KG1 (cell line): ENCODE measurements at places on chromosomes 16 and 17.

GRCh38 chr16:24511792-24512191 is 27.6 kb upstream of the RBBP6 start:
- DNase-seq, result no peak

- no peak for DNase-seq
Observed at GRCh38 chr17:55233840-55234239, 30.9 kb upstream of the HLF start.

- DNase-seq, result no peak
Observed at GRCh38 chr17:72587156-72587555, 466.3 kb downstream of the SOX9 start.

GRCh38 chr17:40415390-40415789 is 2.3 kb downstream of the TOP2A start:
- no peak for DNase-seq

GRCh38 chr17:6346156-6346786 is 88.7 kb downstream of the AIPL1 start:
- no peak for DNase-seq

DNA sequence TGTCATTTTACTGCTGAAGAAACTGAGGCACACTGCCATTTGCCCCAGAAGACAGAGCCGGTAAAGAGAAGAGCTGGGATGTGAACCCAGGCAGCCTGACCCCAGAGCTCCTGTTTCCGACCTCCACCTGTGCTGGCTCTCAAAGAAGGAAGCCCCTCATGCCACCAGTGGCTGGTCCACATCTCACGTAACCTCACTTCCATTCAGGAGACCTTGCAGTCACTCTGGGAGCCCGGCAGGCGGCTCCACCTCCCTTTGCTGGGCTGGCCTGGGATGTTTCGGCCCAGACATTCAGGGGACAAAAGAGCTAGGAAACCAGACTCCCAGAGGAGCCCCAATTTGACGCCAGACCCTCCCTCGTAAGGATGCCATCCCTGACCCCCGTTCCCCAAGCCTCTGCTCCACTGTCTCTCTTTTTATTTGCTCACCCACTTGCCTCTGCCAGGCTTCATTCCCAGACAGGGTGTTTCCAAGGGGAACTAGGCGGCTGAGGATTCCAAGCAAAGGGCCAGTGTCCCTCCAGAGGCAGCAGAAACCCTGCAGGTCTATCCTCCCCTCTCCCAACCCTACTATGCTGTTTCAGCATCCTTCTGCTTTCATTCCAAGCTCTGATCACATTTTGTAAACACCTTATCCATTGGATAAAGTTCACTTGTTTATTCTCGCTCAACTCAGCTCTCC is 2.8 kb downstream of the TAF1C start:
- DNase-seq, result no peak

GRCh38 chr17:75619506-75620431 is 13.5 kb upstream of the SMIM5 start:
- DNase-seq, result no peak

GRCh38 chr17:83187782-83188311 is 108.4 kb downstream of the METRNL start:
- no peak for DNase-seq

DNA sequence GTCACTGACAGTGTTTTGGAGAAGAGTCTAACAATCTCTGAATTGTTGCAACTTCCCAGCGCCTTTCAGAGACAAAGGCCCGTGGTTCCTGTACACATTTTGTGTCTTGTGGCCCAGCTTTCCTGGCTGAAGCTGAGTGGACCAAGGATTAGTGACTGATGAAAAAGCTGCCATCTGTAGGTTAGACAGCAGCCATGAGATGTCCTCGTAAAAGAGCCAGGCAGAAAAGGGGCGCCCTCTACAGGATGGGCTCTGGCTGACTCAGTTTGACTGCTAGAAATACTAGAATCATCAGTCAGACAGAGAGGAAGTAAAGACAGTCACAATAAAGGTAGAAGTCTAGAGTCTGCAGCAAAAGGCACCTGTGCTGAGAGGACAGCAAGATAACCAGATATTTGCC is 26.5 kb upstream of the NF1 start:
- DNase-seq, result no peak

DNA sequence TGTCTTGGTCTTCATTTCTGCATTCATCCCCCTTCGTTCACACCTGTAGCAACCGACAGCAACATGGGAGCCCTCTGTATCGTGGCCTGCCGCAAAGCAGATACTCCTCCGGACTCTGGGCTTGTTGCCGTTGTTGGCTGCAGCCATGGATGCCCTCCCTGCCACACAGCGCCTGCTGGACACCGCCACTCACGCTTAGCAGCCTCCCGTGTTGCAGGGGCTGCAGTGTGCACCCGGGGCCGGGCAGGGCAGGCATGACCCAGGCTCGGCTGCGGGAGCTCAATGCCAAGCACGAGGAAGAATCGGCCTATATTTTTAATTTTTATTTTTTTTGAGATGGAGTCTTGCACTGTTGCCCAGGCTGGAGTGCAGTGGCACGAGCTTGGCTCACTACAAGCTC is 34.9 kb upstream of the ZNF629 start:
- DNase-seq, result no peak

DNA sequence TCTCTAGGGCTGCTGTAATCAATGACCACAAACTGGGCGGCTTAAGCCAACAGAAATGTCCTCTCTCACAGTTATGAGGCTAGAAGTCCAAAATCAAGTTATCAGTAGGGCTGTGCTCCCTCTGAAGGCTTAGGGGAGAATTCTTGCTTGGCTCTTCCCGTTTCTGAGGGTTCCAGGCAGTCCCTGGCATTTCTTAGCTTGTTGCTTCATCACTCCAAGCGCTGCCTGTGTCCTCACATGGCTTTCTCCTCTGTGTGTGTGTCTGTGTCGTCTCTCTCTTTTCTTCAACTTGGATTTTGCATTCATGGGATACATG is 13.7 kb upstream of the CDC42EP4 start:
- DNase-seq, result no peak

GRCh38 chr16:22219389-22220068 is 13.5 kb downstream of the EEF2K start:
- no peak for DNase-seq

GRCh38 chr17:73939806-73940205 is 263.7 kb upstream of the RPL38 start:
- no peak for DNase-seq

- DNase-seq, result no peak
Observed at GRCh38 chr17:62671553-62671952, 44.1 kb downstream of the MRC2 start.

DNA sequence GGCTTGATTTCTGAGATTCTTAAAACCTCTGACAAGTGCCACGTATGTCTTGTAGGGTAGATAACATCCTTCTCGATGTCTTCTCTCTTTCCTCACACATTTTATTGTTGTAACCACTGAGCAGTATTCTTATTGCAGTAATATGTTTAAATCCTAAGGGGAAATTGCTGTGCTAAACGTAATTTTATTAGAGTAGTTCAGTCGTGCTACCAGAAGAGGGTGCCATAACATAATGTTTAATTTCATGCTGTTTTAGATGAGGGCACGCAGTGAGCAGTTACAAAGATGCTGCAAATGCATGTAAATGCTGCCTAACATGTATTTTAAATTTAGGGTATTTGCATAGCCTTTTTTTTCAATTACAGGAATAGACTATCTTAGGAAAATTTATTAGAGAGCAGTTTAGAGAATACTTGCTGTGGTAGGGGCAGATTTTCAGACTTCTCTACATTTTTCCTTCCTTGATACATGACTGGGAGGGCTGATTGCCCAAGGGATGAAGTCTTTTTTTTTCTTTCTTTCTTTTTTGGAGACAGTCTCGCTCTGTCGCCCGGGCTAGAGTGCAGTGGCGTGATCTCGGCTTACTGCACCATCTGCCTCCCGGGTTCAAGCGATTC is 51.7 kb downstream of the GAN start:
- DNase-seq, result no peak
